Cortex of kidney (tissue), 1 donor: ENCODE measurements at places on chromosomes 1 and 21.

- no peak for DNase-seq
Measured at GRCh38 chr1:20380616-20381035, 90.0 kb downstream of the VWA5B1 start.

DNA sequence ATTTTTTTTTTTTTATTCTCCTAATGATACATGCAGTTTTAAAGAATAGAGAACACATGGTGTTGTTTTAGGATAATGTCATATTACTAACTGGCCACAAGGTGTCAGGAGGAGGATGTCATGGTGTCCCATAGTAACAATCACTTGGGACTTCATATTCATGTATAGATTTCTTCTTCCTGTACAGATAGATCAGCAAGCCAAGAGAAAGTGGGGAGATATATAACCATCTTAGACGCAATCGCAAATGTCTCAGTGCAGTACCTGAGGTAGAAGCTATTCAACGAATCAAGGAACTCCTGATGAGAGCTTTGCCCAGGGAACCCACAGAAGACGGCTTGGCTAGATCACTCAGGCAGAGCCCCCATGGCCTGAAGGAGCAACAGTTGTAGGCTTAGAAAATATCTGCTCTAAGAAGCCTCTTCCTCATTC is 12.3 kb downstream of the OR2T11 start:
- DNase-seq, result no peak

- no peak for DNase-seq
Measured at GRCh38 chr1:229003233-229004031, 267.5 kb upstream of the RAB4A start.

GRCh38 chr1:161784968-161785367 is 18.8 kb downstream of the ATF6 start:
- no peak for DNase-seq

DNA sequence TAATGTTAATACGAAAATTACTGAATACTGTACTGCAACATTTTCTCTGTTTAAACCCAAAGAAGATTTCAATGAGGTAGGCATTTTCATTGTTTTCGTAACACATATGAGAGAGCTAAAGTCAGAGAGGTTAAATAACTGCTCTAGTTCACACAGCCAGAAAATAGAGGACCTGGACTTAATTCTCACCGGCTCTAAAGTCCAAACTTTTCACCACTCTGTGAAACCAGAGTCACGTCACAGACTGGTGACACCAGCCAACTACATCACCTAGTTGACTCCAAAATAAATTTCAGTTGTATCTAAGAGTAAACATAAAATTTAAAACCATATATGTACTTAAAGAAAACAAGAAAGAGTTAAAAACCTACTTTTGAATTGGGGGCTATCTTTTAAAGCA is 146.7 kb downstream of the FCRL5 start:
- DNase-seq, result no peak

DNA sequence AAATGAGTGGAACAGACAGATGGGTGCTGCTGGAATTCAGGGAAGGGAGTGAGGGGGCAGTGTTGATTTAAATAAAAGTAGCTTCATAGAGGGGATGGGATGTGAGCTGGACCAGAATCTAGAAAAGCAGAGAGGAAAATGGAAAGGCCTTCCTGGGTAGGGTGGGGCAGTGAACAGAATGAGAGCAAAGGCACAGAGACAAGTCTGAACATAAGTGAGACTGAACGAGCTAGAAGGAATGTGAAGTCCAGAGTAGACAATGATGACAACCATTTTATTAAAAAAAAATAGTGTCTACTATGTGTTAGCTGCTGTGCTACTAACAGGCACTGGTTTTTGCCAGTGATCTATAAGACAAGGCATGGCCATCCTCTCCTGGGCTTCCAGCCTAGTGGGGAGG is 36.0 kb downstream of the ELK4 start:
- no peak for DNase-seq

- DNase-seq, result no peak
Measured at GRCh38 chr1:201374364-201374763, 3.1 kb downstream of the TNNT2 start.
